T1000 (cell line): ENCODE measurements at places on chromosomes 7 and 10.

GRCh38 chr7:44615149-44615611 lies 8.8 kb downstream of the OGDH start:
- no peak for DNase-seq

- DNase-seq = no peak
These were observed 157.1 kb downstream of the PIP4K2A start for GRCh38 chr10:22557321-22557720.

DNA sequence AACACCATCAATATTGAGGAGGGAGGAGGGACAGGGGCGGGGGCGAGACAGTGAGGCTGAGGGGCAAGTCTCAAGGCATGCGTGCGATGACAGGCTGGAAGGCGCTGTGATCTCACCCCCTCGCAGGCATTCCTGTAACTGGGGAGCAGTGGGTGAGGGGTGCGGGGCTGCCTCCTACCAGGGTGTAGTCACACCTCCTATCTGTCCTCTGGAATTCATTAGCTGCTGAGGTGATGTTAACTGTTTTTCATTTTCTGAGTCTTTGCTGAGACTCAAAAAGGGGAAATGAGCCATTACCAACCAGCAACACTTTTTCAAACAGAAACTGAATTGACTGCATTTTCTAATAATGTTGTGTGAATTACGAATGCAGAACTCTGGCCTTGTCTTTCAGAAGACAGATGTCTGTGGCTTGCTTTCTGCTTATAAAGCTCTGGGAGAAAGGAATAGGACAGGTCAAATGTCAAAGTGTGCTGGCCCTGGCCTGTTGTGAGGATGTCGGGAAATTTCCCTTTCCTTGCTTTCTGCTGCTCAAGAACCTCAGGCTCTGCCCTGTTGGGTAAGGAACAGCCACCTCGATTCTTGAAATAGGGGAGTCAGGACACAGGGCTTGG lies 23.7 kb upstream of the CDH23 start:
- DNase-seq = no peak

GRCh38 chr10:111479966-111480365 lies 403.1 kb downstream of the ADRA2A start:
- DNase-seq = no peak

- DNase-seq = no peak
These were observed 274.4 kb upstream of the SEMA3A start for GRCh38 chr7:84469034-84469433.

DNA sequence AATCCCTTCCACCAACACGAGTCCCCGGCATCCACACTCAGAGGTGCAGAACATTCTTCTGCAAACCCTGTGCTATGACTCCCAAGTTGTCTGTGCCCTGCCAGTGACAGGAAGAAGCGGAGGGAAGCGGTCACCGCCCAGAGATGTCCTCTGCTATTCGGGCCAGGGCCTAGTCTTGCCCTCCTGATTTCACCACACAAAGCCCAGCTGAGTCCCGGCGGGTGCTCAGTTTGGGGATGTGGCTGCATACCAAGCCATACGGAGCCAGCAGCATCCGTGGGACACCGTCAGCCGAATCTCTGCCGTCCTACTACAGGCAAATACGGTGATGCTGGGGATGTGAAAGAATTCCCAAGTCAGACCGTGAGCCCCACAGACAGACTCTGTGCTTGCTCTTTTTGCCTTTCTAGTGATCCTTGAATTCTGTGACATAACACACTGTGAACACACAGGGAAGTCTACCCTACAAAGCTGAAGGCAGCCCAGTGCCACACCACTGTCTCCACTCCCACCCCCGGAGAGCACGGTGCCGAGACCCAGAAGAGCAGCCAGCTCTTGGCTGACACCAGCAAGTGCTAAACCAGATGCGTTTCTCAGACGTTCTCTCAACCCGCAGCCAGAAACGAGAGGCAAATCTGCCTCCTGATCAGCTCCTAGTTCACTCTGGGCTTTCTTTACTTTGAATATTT lies 2.0 kb downstream of the STK32C start:
- DNase-seq = no peak

DNA sequence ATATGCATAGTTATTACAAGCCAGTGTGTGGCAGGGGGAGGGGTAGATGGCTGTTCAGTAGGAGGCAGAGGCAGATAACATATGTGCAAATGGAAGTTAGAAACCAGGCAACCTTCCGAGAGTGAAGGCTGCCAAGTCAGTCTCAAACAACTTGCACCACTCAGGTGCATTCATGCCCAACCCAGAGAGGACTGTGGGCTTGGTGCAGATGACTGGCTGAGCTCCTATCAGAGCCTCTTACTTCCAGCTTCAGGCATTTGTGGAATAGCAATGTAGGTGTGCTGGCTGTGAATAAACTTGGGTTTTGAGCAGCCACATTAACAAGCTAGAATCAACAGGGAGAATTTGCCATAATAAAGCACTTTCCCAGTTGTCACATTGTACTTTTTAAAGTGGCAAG lies 789.8 kb downstream of the PHTF2 start:
- no peak for DNase-seq

GRCh38 chr7:36040679-36041078 lies 112.4 kb upstream of the EEPD1 start:
- no peak for DNase-seq

DNA sequence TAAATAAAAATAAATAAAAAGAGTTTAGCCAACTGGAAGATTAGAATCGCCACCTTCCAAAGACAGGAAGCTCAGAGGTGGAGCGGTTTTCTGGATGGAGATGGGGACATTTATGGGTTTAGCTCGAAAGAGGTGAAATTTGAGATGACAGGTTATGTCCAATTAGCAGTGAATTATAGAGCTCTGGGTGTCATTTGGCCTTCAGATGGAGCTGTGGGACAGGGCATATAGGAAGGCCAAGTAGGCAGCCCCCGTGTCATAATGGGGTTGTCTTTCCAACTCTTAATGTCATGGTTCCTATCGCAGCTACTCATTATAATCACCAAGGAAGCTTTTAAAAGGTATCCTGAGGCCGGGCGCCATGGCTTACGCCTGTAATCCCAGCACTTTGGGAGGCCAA lies 21.0 kb upstream of the EEPD1 start:
- DNase-seq = no peak

DNA sequence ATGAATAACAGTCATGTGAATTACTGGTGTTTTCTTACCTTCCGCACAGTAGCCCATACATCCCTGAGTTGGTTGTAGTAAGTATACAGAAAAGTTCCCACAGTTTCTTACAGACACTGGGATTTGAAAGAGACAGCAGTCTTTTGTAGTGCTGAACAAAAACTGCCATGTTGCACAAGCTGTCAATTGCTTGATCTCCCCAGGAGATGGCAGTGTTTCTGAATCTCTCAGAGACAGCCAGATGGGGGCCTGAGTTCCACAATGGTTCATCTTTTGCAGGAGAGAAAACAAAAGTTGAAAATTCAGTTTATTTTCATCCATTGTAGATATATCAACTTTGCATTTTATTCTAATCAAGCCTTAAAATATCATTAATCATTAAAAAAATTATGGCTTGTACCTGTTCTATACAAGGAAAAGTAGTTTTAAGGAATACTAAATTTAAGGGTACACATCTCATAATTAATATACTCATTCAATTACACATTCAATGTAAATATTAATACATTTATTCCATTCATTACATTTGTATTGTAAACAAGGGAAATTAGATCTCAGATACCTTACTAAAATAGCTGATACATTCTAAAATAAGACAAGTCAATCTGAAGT lies 14.5 kb downstream of the VWDE start:
- no peak for DNase-seq

DNA sequence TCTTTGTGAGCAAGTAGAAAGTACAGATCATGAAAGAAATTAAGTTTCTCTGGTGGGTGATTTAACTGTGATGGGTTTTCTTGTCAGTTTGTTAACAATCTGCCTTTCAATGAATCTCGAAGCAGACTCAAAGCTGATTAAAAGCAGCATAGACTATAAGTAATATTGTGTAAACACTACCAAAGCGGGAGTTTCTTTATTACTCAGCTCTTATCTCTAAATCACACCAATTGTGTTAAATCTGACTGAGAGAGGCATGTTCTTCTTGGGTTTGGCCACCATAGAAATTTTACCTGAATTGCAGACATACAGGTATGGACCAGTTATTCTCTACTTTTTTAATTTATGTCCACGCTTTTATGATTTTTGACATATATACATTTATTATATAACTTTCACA lies 65.2 kb downstream of the DKK1 start:
- DNase-seq = no peak
